ENCODE measurements at places on chromosomes 12 and 14.

DNA sequence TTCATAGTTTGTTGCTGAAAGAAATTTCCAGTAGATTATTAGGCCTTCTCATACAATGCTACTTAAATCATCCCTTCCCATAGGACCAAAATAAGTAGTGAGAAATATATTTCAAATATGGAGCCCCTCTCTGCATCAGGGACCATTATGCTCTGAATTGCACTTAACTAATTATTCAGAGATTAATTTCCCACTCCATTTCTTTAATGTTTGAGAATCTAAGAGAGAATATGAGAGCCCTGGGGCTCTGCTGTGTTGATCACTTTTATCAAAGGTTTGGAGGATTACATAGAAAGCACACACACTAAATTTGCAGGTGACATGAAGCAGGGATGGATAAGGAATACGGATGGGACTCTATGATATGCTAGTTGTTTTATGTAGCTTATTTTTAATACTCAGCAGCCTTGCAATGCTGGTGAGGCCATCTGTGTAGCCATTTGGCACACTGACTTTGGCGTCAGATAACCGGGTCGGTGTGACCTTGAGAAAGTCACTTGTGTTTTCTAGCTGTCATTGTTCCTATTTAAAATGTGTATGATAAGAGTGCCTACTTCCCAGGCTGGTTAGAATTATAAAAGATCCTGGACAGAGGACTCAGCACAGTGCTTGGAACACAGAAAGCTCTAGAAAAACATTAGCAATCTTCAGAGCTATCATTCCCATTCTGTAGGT is 49.9 kb upstream of the FBXO21 start:
- no peak for DNase-seq

- DNase-seq: no peak
These were observed at the start of gene SPATS2 for GRCh38 chr12:49367381-49368239. Gene SPATS2, plus strand, starts transcription at chr12:49367462. Its CDS starts 93,551 bp downstream, at chr12:49461013.

- DNase-seq: no peak
These were observed 56.6 kb downstream of the GALNT16 start for GRCh38 chr14:69316449-69317101.

DNA sequence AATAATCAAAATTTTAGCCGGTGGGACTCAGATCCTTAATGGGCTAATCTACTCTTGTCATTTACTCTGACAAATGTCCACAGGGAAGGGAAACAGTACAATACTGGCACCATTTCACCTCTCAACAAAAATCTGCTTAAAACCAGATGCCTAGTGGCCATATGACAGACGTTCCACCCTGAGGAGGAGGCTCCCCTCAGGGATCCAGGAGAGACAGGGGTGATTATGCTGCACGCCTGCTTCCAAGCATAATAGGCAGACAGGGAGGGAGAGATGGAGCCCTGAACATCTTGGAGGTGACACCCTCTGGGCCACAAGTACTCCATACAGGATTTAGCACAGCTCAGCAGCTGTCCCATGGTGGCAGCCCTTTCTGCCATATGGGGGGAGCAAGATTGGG is 24.8 kb upstream of the AKAP6 start:
- no peak for DNase-seq

DNA sequence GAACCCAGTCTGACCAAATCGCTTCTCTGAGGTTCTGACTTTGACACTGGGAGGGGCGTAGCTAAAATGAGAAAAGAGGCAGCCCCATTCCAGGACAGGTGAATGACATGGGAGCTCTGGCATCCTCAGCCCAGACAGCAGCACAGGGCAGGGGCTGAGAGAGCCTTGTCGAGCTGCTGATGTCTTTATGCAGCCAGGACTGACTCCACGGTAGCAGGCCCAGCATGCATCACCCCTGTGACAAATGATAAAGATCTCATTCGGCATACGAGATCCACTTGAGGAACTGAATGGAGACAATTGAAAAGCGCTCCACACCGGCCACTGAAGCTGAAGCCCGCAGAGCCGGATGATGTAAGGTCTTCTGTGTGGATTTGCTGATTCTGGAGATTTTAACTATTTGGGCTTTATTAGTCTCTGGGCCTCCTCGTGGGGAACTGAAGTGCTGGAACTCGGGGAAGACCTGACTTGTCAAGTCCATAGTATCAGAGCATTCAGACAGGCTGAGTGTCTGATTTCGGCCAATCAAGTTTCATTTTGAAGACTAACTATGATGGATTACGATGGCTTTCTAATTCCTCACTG is 56.9 kb upstream of the MAP1LC3B2 start:
- no peak for DNase-seq
